ENCODE measurements at places on chromosomes 5 and 9.

DNA sequence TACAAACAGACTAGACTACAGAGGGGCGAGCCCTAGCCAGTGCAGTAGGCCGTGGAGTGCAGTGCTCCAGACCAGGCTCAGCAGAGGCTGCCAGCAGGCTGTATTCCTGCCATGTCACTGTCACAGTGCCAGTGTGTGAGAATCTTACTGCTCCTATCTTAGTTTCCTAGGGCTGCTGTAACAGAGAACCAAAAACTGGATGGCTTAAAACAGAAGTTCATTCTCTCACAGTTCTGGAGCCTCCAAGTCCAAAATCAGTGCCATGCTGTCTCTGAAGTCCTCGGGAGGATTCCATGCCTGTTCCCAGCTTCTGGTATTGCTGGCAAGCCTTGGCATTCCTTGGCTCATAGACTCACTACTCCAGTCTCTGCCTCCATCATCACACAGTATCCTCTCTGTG is 75.0 kb upstream of the SAP30L start:
- no peak for DNase-seq

DNA sequence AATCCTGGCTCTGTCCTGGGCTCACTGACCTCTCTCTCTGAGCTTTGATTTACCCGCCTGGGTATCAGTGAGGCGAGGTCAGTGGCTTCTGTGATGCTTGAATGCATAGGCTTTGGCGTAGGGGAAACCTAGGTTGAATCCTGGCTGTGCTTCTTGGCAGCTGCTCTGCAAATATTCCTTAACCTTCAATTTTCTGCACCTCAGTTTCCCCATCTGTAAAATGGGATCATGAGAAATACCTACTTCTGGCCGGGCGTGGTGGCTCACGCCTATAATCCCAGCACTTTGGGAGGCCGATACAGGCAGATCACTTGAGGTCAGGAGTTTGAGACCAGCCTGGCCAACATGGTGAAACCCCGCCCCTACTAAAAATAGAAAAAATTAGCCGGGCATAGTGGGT is 7.2 kb downstream of the FGF18 start:
- no peak for DNase-seq

- no peak for DNase-seq
These were observed 173.1 kb downstream of the KDM4C start for GRCh38 chr9:6930827-6931226.

DNA sequence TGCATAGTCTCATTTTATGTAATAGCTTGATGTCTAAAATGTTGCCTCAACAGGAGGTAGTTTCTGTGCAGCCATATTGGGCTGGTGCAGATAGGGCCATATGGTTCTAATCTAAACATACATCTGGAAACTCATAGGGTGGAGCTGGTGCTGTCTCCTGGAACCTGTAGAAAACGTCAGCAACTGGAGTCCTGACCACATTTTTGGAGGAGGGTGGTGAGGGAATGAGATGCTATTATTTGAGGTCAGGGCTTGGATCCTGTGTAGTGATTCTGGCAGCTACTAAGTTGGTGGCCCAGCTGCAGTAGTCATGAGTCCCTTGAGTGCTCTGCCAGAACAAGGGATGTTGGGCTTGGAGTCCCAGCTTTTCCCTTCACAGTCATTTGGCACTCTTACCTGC is 14.1 kb downstream of the MAN2A1 start:
- no peak for DNase-seq

DNA sequence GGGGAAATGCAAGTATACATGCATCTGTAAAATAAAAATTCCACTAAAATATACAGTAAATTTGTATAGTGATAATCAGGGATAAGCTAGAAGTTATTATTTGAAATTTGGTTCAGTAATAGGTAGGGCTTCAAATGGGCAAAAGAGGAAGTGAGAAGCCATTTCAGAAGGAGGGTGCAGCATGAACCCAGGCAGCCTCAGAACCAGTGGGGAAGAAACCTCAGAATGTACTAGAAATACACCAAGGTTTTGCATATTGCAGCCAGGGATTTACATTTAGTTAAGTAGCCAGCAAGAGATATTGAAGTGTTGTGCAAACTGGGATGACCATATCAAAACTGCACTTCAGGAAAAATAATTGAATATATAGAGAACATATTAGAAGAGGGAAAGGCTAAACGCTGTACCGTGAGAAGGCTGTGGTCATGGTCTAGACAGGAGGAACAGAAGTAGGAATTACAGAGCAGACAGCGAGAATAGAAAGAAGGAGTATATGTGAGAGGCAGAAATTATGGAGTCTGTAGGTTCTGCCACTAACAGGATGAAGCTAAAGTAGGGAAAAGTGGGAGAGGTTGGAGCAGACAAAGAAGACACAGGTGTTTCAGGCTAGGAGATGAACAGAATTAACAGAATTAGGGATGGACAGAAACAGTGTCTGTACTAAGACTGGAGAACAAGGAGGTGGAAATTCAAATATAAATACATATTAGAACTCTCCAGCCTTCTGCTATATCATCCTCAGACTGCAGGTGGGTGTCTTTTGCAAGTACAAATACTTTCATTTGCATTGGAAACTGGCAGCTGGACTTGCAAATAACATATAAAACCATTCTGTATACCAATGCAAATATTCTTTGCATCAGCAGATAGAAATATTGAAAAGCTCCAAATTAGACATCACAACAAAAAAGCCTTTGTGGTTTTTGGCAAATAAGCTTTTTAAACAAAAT is 335.6 kb downstream of the ZNF608 start:
- DNase-seq = no peak
